Lung microvascular endothelial cell (primary cell): ENCODE measurements at places on chromosomes 3 and 15. TPM values are rescaled to one million over a fixed set of nuclear protein-coding genes. Genes with fewer than 3 reads are reported as not detected.

GRCh38 chr15:59104602-59104911, 389 bp upstream of the CCNB2 start:
- DNase-seq, result no peak

GRCh38 chr15:45116482-45117307, 2.6 kb downstream of the DUOXA2 start:
- no peak for DNase-seq

DNA sequence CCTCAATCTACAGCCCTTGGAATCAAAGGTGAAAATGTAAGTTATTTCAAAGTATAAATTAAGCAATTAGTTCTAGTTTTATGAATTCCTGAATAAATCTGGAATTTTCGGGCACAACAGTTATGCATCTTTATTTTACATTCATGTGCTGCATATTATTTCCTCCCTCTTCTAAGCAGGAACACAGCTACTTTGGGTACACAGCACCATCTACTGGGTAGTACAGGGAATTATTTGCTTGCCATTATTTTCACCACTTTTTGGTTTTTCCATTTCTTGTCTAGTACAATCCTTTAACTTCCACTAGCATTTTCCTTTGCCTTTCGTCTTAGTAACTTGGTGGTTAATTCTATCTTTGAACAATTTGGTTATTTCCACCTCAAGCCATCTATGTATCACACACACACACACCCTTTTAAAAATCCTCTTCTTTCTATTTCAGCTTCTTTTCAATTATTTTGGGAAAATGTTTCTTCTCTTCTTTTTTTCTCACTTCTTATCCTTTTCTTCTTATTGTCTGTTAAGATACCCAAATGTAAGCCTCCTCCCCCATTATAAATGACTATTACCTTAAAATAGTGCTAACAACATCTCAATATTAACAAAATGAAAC, 451.0 kb downstream of the MFSD1 start:
- DNase-seq, result peak; percentile 45

GRCh38 chr15:71775856-71776255, 34.5 kb upstream of the NR2E3 start:
- no peak for DNase-seq

DNA sequence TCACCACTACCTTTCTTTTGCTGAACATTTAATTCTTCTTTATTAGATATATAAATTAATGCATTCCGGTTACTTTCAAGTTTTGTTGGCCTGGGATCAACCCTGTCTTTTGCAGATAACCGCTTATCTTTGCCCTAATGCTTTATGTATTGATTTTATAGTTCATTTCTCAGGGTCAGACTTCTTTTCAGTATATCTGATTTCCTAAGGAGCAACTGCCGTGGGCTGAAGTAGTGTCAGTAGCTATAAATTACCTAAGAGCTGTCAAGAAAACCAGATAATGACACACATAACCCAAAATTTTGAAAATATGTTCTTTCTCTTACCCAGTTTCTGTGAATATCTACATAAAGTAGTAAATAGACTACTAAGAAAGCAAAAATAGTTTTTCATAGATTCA, 38.0 kb downstream of the COL6A5 start:
- DNase-seq, result no peak

DNA sequence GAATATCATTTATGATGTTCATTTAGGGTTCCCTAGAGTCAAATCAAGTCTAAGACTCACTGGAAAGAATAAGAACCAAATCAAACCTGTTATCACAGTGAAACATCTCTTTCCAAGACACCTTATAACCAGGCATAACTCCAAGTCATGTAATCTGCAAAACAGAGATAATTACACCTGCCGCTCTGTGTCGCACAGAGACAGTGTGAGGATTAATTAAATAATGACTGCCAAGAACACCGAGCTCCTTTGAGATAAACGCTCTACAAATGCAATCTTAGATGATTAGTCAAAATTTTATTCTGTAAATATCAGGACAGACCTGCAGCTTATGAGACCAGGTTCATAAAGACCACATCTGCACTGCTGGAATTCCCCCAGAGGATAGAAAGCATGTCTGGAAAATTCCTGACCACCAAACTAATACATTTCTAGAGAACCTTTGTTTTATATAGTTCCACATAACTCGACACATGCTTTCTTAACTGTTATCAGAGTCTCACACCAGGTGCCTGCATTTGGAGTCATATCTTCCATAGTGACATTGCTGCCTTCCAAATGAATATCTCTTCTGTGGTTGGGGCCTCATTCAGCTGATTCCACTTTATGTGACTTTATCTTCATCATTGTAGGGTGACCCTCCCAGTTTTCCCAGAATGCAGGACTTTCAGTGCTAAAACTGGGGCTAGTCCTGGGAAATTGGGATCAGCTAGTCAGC, 252.8 kb downstream of the CD47 start:
- no peak for DNase-seq

DNA sequence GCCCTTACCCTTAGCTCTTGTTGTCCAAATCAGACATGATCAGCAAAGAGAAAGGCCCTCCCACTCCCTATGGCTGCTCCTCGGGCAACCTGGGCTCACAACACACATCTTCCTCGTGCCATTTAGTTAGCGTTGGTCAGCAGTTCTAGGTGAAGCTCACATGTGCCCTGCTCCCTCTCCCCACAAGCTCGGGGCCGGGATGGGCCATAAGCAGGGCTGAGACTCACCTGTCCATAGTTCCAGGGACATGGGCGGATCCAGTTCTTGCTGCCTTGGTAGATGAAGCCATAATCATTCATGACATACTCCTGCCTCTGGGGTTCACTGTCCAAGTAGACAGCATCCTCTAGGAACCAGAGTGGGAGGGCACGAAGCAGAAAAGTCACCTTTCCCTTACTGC, 10.4 kb downstream of the TGM5 start:
- DNase-seq, result no peak

DNA sequence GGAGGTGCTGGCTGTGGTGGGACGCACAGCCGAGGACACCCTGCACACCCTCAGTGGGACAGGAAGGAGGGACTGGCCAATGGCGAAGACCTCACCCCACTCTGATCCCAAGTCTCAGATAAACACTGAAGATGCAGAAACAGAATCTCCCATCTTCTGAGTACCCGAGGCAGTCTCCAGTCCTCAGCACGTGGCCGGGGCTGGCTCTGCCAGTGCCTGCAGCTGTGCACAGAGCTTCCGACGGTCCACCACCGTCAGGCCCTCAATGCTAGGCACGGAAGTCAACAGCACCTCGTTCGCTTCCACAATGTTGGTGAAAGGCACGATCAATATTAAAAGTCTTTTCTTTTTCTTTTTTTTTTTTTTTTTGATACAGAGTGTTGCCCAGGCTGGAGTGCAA, 16.8 kb upstream of the OCA2 start:
- DNase-seq, result no peak

GRCh38 chr3:135081451-135081850, 286.4 kb downstream of the EPHB1 start:
- DNase-seq, result no peak

- DNase-seq, result peak; percentile 15
These were observed 104.2 kb upstream of the SLC7A14 start for GRCh38 chr3:170689893-170690660.

DNA sequence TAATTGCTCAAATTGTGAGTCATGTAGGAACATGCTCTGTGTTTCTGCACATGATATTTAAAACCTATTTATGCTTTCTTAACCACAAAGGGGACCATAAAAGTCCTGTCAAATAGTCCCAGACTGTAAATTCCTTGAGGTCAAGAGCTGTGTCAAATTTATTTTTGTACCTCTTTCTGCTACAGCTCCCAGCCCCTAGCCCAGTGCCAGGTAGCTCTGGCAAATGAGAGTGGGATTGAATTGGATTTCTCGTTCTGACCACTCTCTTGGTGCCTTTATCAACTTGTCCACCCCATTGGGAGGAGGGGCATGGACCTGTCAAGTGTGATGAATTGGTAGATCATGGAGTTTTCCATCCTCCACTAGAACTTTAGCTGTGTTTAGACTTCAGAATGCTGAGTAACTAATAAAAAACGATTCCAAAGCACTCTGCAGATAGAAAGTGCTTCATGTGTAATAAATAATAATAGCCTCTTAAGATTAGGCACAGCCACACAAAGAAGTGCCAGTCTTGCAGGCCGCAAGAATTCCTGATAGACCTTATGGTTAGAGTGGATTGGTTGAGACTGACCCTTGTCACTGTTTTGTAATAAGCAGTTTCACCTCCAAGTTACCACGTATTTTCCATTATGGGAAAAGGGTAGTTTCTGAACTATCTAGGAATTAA, 120.4 kb downstream of the LPP start:
- no peak for DNase-seq

- DNase-seq, result peak; percentile 74
These were observed at the start of gene VWA5B2 for GRCh38 chr3:184229394-184230080. TSS of gene VWA5B2 (plus strand) at chr3:184229585. CDS start at chr3:184230529, 944 bp downstream.

- peak; percentile 51 for DNase-seq
These were observed 51.0 kb upstream of the ATP13A3 start for GRCh38 chr3:194537732-194538247.

DNA sequence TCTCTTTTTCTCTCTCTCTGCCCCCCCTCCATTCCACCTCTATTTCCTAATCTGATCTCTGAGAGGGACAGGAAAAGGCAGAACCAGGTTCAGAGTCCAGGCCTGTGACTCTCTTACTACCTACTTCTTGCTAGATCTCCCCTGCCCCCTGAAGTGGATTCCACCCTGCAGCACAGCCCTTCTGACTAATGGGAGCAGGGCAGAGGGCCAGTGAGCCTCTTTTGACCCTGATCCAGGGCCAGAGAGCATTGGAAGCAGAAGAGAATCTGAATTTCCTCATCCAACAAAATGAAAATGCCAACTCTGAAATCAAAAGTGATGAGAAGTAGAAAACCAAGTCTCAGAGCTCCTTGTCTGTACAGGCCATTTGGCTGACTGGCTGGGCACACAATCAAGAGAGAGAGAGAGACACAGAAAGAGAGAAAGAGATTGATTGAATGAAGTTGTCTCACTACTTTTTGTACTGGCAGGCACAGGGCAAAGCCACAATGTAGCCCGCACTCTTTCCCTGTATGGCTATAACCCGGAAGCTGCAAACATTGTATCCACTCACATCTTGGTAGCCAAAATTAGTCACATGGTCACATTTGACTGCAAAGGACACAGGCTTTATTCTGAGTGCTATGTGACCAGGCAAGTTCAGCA, 31.6 kb upstream of the GLCE start:
- DNase-seq, result no peak

DNA sequence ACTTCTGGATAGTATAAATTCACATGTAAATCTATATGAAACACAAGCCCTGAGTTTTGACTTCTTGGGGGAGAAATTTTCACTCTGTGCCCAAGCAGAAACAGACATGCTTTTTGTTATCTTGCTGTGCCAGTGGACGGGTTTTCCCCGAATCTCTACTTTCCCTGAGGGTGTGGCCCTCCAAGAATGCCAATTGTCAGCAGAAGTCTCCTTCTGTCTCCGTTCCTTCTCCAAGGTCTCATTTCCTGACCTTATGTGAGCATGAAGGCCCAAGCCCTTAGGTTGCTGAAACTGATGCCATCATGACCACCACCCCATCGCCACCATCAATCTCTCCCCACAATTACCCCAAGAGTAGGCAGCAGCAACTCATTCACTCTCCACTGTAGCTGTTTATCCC, 253.8 kb downstream of the XXYLT1 start:
- no peak for DNase-seq

GRCh38 chr15:43518197-43518761, 871 bp downstream of the MAP1A start:
- peak; percentile 36 for DNase-seq

GRCh38 chr15:31177951-31178350, 76.4 kb upstream of the TRPM1 start:
- DNase-seq, result no peak

- peak; percentile 30 for DNase-seq
These were observed 20.0 kb downstream of the ATRIP start for GRCh38 chr3:48466386-48467109.

- DNase-seq, result no peak
These were observed 23.9 kb downstream of the GALNT15 start for GRCh38 chr3:16198427-16198826.

GRCh38 chr3:168362156-168362555, 266.4 kb upstream of the GOLIM4 start:
- no peak for DNase-seq

DNA sequence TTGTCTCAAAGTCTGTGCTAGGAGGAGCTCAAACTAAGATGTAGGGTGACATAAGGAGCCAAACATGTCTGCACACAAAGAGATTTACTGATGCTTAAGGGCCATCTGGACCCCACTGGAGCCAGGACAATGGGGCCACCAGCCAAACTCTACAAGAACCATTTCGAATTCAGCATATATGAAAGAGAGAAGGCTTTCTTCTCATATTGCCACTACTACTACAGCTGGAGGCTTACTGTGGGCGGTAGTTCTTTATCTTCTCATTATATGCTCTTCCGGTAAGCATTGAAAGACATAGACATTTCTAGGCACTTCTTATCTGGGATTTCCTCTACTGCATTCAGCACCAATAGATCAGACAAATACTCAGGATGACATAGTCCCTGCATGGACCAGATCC, 404.4 kb upstream of the PROK2 start:
- DNase-seq, result no peak

DNA sequence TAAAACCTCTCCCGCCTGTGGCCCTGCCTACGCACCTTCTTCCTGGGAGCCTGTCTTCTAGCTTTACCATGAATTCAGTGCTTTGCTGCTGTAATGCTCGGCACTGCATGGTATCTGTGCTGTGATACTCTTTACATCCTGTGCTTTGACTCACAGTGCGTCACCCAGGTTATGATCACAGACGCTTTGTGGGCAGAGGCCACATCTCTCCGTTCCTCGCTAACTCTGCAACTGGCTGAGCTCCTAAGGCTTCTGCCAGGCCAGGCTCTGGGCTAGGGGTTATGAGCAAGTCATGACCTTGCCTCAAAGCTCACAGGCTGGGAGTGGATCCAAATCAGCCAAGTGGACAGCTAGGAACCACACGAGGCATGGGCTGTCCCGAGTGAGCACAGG, 23.2 kb downstream of the SPTBN5 start:
- no peak for DNase-seq

GRCh38 chr3:25038922-25039321, 389.1 kb upstream of the RARB start:
- DNase-seq, result no peak

DNA sequence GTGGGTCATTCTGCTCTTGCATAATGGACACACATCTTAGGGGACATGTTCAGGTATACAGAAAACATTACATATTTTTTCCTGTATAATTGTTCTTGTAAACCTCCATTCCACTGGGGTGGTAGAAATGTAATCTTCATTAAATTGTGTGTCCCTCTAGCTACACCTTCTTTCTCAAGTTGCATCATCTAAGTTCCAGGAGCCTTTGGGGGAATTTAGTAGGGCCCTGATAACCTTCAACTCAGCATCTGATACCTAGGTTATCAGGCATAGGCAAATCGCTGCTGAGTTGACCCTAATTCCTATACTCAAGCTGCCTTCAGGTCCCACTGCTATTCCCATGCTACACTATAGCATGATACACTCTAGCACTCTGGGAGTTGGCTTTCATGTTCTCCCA, 19.1 kb upstream of the CLASP2 start:
- DNase-seq, result no peak

APOD gene
- 2.4 and 144 TPM in 2 replicates for total RNA-seq

FBN1 gene
- 69.0 and 97.0 TPM in 2 replicates for total RNA-seq

CHRD gene
- total RNA-seq, result 0.20 and 0.22 TPM in 2 replicates

MOBP gene
- total RNA-seq, result under 0.01 TPM in 1 of 2 replicates, not detected in the other

NRROS gene
- 4.8 and 5.7 TPM in 2 replicates for total RNA-seq

CHST14 gene
- 6.1 and 6.7 TPM in 2 replicates for total RNA-seq

MAP6D1 gene
- total RNA-seq, result 0.60 and 1.7 TPM in 2 replicates

KBTBD8 gene
- 1.5 and 2.4 TPM in 2 replicates for total RNA-seq

RPSA gene
- 1,101 and 1,430 TPM in 2 replicates for total RNA-seq

GRAMD1C gene
- 19.2 and 25.6 TPM in 2 replicates for total RNA-seq
